ENCODE measurements at places on chromosomes 4 and X. TPM values are rescaled to one million over a fixed set of nuclear protein-coding genes. Genes with fewer than 3 reads are reported as not detected.

CENPVL3 gene
- not detected for polyA plus RNA-seq

PHKA1 gene
- not detected for polyA plus RNA-seq

PAGE2B gene
- polyA plus RNA-seq: not detected

UGT8 gene
- polyA plus RNA-seq: 6.1 TPM

PPP1R2C gene
- polyA plus RNA-seq: 4.6 TPM

OPN1LW gene
- not detected for polyA plus RNA-seq

WDFY3 gene
- not detected for polyA plus RNA-seq

Data from IgD-negative memory B cell (primary cell).